ENCODE measurements at places on chromosomes 3 and 15. TPM values are rescaled to one million over a fixed set of nuclear protein-coding genes. Genes with fewer than 3 reads are reported as not detected.
A peak's percentile ranks its signal among the peaks of the same experiment; 100 is the strongest.

GRCh38 chr3:14318646-14319045, 83.8 kb upstream of the SLC6A6 start:
- H3K4me1 ChIP-seq = peaks cover 9% of the 10 kb centered on the region
- no peak for DNase-seq
- H3K4me3 ChIP-seq = no peak overlapping the region
- H3K27ac ChIP-seq = no peak overlapping the region
- H3K36me3 ChIP-seq = no peaks in the 10 kb centered on the region

DNA sequence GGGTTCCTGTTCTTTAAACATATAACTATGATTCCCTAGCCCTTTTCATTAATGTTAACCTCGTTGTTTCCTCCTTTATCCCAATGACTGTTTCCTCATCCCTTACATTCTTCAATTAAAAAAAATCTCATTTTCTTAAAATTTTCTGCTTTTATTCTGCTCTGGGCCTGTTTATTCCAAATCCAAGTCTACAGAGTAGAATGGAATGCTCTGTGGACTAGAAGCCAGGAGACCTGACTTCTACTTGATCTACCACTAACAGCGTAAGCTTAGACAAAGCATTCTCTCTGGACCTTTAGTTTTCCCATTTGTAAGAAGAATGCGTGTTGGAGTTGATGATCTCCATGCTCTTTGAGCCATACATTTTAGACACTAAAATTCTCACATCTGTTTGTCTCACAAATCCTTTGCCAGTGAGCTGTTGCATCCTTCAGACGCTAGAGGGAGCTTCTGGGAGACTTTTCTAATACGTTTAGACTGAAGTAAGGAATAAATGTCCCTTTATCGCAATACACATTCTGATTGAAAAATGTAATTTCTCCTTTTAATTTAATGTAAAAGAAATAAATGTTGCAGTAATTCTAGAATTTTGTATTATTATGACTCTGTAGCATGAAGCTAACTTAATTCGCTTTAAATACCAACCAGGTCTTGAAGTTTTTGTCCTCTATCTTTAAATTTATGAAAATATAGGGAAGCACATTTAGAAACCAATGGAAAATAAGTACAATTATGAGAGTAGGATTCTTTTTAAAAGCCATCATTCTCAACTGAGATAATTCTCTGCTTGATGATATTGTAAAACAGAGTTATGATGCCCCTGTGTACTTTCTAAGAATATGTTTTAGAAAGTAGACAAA, 21.7 kb upstream of the GMNC start:
- H3K4me3 ChIP-seq = no peak overlapping the region
- H3K27me3 ChIP-seq = no peaks in the 10 kb centered on the region
- no peaks in the 10 kb centered on the region for H3K4me1 ChIP-seq
- peak; percentile 78 for DNase-seq
- no peak overlapping the region for H3K27ac ChIP-seq
- no peaks in the 10 kb centered on the region for H3K36me3 ChIP-seq

DNA sequence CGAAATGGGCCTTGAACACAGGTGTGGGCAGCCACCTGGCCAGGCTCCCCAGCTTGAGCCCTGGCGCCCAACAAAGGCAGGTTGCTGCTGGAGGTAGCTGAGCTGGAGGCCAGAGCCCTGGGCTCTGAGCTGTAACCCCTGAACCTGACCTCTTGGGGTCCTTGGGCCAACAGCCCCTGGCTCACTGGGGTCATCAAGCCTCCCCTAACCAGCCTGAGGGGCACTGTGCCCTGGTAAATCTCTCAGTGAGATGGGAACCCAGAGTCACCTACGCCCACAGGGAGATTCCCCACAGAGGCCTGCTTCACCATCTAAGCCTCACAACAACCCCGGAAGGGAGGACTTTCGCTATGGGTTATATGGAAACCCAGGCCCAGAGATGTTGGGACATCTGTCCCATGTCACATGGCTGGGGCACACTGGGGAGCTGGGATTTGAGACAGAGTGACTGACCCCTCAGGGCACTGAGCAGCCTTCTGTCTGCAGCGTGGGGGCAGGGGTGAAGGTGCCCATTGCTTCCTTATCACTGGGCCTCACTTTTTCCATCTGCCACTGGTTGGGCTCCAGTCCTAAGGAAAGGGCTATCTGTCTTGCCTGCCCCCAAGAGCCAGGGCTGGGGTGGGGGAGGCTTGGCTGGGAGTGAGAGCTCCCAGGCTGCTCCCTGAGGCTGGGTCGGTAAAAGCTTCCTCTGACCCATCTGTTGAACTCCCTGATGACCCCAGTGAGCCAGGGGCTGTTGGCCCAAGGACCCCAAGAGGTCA, 59.1 kb downstream of the IQSEC1 start:
- peak overlapping the region; percentile 18 for H3K4me3 ChIP-seq
- peaks cover 23% of the 10 kb centered on the region for H3K4me1 ChIP-seq
- H3K27me3 ChIP-seq = no peaks in the 10 kb centered on the region
- no peak for DNase-seq
- H3K36me3 ChIP-seq = no peaks in the 10 kb centered on the region

DNA sequence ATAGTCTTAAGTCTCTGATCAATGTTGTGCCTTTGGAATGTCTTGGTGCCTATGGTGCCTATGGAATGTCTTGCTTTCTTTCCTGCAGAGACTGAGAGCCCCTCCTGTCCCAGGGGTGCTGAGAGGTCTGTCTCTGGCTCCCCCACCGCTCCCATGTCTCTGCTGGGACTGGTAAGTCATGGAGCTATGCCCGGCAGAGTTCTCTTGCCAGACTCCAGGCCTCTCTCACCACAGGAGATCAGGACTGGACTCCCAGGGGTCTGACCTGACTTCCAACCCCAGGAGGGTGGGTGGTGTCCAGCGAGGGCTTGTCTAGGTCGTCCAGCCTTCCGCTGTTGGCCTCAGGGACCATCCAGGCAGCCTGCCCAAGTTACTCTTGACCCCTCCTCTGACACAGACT, 14.0 kb upstream of the CYP11A1 start:
- no peak overlapping the region for H3K27ac ChIP-seq
- H3K4me1 ChIP-seq = peaks cover 14% of the 10 kb centered on the region
- H3K27me3 ChIP-seq = no peaks in the 10 kb centered on the region
- no peaks in the 10 kb centered on the region for H3K36me3 ChIP-seq

DNA sequence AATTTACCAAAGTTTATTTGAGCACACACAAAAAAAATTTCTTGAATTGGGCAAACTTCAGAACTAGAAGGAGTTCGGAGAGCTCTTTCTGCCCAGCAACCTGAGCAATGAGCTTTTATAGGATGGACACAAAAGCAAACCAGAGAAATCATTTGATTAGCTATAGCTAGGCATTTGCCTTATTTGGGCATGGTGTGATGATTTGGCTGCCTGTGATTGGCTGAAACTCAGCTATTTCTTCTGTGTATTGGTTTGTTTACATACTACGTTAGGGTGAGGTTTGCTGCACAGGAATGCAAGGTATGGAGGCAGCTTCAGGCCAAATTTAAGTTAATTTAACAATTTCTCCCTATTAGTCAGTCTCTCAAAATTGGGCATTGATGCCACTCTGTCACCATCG, 65.1 kb downstream of the NEK11 start:
- no peak overlapping the region for H3K4me3 ChIP-seq
- no peaks in the 10 kb centered on the region for H3K27me3 ChIP-seq
- H3K27ac ChIP-seq = no peak overlapping the region
- no peaks in the 10 kb centered on the region for H3K4me1 ChIP-seq
- no peaks in the 10 kb centered on the region for H3K36me3 ChIP-seq

- no peaks in the 10 kb centered on the region for H3K36me3 ChIP-seq
- H3K4me3 ChIP-seq = no peak overlapping the region
- peak; percentile 37 for DNase-seq
- H3K4me1 ChIP-seq = peaks cover 20% of the 10 kb centered on the region
- H3K27me3 ChIP-seq = no peaks in the 10 kb centered on the region
Measured at GRCh38 chr3:168088106-168088720, 7.5 kb downstream of the GOLIM4 start.

DNA sequence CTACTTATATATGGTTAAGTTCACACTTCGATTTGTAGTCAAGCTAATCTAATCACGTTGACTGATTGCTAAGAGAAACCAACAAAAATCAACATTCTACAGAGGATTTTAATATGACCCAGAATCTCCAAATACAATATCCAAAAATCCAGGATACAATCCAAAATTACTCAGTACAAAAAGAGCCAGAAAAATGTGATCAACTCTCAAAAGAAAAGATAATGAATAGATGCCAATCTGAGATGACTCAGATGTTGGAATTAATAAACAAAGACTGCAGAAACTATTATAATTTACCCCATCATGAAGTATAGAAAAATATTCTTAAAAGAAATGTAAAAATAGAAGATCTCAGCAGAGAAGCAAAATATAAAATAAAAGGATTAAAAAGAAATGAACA, 22.3 kb downstream of the HACL1 start:
- no peaks in the 10 kb centered on the region for H3K27me3 ChIP-seq
- no peak overlapping the region for H3K4me3 ChIP-seq
- H3K27ac ChIP-seq = no peak overlapping the region
- peaks cover 6% of the 10 kb centered on the region for H3K36me3 ChIP-seq

DNA sequence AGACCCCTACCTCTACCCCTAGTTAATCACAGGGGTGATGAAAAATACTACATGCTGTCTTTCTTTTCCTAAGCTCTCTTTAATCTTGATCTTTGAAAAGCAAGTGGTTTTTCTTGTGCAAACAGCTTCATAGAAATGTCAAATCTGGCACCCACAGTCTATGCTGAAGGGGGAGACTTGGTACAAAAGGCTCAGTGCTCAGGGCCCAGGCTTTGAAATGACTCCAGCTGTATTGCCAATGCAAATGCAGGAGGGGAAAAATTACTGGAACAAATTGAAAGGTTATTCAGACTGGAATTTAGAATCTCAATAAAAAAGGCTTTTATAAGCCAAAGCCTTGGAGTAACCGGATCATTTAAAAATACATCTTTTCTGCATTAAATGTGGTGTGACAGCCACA, 223.9 kb downstream of the LRTM1 start:
- H3K36me3 ChIP-seq = no peaks in the 10 kb centered on the region
- H3K4me3 ChIP-seq = no peak overlapping the region
- no peaks in the 10 kb centered on the region for H3K27me3 ChIP-seq
- no peak overlapping the region for H3K27ac ChIP-seq

DNA sequence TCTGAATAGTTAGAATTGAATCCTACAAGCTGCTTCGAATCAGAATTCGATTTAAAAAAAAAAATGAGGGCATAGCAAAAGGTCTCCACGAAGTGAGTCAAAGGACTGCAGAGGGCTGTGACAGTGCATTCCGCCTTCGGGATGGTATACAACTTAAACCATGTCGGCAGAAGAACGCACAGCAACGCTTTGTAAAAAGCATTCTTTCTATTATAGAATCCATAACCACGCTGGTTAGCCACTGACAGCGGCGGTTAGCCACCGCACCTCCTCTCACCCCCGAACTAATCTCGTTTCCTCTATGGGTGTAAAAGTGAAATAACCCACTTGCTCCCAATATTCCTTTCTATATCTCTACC, 664 bp upstream of the PIK3CA start:
- H3K27me3 ChIP-seq = no peaks in the 10 kb centered on the region
- peak overlapping the region; percentile 99 for H3K27ac ChIP-seq
- peaks cover 38% of the 10 kb centered on the region for H3K4me1 ChIP-seq
- peak overlapping the region; percentile 92 for H3K4me3 ChIP-seq

DNA sequence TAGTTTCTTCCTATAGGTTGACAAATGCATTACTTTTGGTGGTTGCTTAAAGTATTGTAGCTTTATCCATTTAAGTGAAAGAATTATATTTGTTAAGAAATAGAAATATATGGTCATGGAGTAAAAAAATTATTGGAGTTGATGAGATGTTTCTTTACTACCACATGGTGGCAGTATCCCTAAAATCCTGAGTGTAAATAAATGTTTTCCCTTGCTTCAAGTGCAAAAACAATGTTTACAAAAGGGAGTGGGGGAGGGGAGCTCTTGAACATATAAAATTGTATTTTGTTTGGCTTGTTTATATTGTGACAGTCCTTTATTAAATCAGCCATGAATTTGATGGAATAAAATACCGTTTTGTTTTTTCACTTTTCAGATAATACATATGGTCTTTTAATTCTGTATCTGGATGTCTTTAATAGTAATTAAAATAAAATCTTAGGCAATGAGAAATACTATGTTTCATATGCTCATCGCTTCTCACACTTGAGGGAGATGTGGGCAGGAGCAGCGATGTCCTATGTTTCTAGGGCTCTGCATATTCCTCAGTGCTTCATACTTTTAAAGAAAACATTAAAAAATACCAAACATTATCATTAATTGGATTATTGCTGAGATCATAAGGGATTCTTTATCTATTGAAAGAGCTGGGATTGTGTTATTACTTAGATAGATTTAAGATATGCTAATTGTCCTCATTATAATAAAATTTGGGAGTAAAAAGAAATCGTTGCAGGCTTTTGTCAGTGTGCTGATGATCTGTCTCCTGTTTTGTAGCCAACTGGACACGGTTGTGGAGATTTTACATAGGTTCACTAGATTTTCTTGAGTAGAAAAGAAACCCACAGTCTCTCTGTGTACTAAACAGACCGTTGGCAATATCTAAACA, 349.7 kb downstream of the TUSC7 start:
- DNase-seq = peak; percentile 60
- H3K36me3 ChIP-seq = no peaks in the 10 kb centered on the region
- H3K4me3 ChIP-seq = no peak overlapping the region
- H3K27me3 ChIP-seq = no peaks in the 10 kb centered on the region
- H3K4me1 ChIP-seq = peaks cover 17% of the 10 kb centered on the region

DNA sequence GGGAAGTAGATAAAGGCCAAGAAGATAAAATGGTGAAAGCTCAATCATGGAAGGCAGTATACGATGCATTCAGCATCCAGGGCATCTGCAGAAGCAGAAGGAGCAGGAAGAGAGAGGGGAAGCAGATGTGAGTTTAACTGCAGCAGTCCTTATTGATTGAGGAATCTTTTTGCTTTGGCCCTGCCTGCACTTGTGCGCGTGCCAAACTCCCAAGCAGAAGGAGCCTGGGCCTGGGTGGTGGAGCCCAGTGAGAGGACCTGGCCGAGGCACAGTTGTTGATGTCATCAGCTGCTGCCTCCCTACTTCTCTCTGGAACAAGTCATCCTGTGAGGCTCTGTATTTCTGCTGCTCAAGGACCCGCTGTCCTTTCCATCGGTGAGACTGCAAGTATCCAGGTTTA, 65.5 kb upstream of the ROPN1 start:
- no peak for DNase-seq
- no peaks in the 10 kb centered on the region for H3K4me1 ChIP-seq
- H3K27me3 ChIP-seq = no peaks in the 10 kb centered on the region
- H3K36me3 ChIP-seq = no peaks in the 10 kb centered on the region

DNA sequence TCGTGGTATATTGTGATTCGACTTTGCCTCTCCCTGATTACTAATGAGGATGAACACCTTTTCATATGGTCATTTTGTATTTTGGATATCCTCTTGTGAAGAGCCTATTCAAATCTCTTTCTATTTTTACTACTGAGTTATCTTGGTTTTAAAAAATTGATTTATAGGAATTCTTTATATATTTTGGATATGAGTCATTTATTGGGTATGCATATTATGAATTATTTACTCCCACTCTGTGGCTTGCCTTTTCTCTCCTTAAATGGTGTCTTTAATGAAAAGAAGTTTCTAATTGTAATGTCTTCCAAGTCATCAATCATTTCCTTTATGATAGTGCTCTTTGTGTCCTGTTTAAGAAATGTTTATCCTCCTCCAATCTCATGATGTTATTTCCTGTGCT, 191.5 kb upstream of the DPH6 start:
- H3K4me1 ChIP-seq = no peaks in the 10 kb centered on the region
- H3K27me3 ChIP-seq = no peaks in the 10 kb centered on the region
- DNase-seq = no peak
- no peak overlapping the region for H3K27ac ChIP-seq
- H3K4me3 ChIP-seq = no peak overlapping the region
- no peaks in the 10 kb centered on the region for H3K36me3 ChIP-seq

Gene ANKRD34C
- total RNA-seq = not detected

Gene RBP2
- total RNA-seq = not detected

Gene VIPR1
- 170 TPM for total RNA-seq

Gene FAM81A
- total RNA-seq = not detected
